ENCODE measurements at places on chromosomes 7 and 10.

DNA sequence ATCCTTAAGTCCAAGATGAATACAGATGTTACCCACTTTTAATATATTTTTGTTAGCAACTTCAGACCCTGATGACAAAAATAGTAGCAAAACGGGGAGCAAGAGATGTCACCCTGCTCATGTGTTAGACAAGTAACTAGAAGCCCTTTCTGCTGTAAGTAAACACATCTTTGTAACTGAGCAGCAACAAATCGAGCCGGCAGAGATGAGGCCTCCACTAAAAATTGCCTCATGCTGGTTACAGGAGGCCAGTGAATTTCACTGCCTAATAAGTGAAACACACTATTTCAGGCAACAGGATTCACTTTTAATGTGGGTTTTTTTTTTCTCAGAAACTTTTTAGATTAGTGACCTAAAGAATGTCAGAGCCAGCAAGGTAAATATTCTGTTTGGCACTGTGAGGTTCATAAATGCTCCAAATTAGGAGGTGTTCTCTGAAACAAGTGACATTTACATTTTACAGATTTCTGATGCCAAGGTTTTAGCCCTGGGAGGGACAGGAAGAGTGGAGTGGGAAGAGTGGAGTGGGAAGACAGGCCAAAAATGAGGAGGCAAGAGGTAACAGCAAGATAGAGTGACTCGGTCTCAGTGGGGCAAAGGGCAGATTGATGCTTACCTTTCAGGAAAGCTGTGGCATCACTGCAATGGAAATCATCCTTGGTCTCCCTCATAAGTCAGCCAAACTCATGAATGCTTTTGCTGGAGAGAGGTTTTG lies 53.6 kb upstream of the LRRC17 start:
- DNase-seq = no peak

GRCh38 chr7:102279537-102280400 lies 6.9 kb upstream of the SH2B2 start:
- DNase-seq = peak; percentile 33

DNA sequence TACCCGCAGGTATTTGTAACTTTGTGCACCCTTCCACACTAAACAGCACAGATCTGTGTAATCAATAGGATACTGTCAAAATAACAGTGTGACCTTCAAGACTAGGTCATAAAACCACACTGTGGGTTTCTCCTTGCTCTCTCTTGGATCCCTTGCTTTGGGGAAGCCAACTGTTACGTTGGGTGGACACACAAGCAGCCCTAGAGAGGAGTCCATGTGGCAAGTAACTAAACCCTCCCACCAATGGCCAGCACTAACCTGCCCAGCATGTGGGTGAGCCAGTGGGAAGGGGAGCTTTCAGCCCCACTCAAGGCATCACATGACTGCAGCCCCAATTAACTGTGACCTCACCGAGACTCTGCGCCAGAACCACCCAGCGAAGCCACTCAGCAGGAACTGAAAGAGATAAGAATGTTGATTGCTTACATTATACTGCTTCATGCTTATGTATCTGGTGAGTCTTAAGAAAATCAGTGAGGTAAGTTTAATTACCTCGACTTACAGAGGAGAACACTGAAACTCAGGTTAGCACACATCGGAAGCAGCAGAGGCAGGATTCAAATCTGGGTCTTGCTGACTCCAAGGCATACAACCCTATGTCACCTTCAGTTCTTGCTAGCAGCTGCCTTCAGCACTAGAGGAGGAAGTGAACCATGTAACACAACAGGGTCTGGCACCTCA lies 9.4 kb upstream of the ZC3HAV1 start:
- no peak for DNase-seq

DNA sequence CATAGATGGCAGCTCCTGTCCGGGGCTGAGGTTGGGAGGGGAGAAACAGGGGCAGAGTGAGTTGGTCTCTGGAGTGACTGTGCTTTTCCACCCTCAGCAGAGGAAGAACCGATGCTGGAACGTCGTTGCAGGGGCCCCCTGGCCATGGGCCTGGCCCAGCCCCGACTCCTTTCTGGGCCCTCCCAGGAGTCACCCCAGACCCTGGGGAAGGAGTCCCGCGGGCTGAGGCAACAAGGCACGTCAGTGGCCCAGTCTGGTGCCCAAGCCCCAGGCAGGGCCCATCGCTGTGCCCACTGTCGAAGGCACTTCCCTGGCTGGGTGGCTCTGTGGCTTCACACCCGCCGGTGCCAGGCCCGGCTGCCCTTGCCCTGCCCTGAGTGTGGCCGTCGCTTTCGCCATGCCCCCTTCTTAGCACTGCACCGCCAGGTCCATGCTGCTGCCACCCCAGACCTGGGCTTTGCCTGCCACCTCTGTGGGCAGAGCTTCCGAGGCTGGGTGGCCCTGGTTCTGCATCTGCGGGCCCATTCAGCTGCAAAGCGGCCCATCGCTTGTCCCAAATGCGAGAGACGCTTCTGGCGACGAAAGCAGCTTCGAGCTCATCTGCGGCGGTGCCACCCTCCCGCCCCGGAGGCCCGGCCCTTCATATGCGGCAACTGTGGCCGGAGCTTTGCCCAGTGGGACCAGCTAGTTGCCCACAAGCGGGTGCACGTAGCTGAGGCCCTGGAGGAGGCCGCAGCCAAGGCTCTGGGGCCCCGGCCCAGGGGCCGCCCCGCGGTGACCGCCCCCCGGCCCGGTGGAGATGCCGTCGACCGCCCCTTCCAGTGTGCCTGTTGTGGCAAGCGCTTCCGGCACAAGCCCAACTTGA lies 2.7 kb downstream of the REPIN1 start:
- DNase-seq = no peak

GRCh38 chr10:96319754-96320474 lies 15.7 kb downstream of the DNTT start:
- no peak for DNase-seq

- DNase-seq = no peak
These were observed 469.5 kb upstream of the ZMIZ1 start for GRCh38 chr10:78599122-78599853.

DNA sequence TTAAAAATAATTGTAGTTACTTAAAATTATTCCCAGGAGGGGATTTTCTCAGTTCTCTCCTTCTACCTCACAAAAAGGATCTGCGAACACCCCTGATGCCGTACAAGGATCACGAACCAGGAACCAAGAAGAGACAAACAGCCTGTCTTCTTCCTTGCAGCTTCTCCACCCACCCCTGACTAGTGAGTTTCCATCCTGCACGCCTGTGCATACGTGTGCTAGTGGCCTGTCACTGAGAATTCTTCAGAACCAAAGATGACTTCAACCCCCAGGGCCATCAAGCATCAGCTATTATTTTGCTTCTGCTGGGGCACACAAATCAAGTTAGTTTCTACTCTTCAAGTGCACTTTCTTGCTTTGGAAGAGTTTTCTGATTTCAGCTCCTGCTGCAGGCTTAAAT lies 175.5 kb upstream of the KLF6 start:
- DNase-seq = no peak

- DNase-seq = no peak
These were observed 64.1 kb upstream of the MSRB2 start for GRCh38 chr10:23031318-23031717.

- no peak for DNase-seq
These were observed 283.7 kb downstream of the ZEB1 start for GRCh38 chr10:31602541-31603234.

GRCh38 chr10:27982875-27983543 lies 15.9 kb downstream of the ODAD2 start:
- DNase-seq = no peak

- DNase-seq = no peak
These were observed 84.5 kb downstream of the DIP2C start for GRCh38 chr10:604716-605631.

DNA sequence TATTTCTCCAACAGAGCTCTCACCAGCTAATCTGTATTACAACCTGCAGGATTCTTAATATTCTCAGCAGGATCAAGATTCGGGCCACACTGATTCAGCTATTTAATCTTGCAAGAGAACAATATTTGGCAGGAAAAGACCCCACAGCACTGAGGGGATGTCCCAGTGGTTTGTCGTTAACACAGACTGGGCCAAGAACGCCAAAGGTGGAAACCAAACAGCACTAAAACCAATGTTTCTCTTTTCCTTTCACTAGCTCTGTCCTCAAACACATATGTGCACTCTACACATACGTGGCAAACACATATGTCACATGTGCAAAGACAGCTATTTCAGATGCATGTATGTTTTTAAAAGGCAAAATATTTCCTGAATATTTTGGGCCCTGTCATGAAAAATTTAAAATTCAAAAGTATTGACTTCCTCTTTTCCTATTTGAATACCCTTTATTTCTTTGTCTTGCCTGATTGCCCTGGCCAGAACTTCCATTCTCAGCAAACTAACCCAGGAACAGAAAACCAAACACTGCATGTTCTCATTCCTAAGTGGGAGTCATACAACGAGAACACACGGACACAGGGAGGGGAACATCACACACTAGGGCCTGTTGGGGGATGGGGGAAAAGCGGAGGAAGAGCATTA lies 51.7 kb upstream of the NEBL start:
- no peak for DNase-seq

- no peak for DNase-seq
These were observed 20.0 kb downstream of the ARHGAP21 start for GRCh38 chr10:24703700-24704099.

DNA sequence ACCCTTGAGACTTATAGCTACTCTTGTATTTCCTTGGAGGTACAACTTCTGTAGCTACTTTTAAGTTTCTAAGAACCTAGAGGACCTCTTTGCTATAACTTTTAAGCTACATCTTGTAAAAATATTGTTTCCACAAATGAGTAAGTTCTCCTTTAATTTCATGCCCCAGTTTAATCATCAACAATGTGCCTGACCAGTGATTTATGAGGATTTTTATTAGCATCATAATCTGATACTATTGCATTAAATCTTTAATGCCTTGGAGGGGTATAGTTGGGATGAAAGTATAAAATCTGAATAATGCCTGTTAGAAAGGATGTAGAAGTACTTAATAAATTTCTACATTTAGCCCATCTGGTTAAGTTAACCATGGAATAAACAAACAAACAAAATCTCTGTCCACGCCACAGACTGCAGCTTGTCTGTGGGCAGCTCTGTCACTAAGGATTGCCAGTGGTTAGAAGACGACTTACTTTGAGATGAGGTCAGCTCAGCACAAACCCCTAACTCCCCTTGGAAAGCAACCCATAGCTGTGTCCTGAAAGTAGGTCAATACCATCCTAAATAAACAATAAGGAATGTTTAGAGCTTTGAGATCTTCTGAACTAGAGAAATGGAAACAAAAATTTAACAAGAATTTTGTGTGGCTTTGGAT lies 18.3 kb downstream of the UBE2D1 start:
- DNase-seq = no peak

GRCh38 chr7:38413784-38414183 lies 140.3 kb upstream of the TARP start:
- no peak for DNase-seq

DNA sequence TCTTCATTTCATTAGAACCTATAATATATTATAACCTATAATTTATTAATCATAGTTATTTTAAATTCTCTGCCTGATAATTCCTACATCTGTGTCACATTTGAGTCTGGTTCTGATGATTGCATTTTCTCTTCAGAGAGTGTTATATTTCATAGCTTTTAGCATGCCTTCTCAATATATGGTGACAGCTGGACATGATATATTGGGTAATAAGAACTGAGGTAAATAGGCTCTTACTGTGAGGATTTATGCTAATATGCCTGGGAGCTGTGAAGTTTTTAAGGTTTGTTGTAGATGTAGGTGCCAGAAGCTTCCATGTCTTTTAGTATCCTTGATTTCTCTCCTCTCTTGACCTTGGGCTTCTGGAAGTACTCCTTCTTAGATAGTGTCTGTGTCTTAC lies 325.9 kb upstream of the SEMA3D start:
- no peak for DNase-seq

DNA sequence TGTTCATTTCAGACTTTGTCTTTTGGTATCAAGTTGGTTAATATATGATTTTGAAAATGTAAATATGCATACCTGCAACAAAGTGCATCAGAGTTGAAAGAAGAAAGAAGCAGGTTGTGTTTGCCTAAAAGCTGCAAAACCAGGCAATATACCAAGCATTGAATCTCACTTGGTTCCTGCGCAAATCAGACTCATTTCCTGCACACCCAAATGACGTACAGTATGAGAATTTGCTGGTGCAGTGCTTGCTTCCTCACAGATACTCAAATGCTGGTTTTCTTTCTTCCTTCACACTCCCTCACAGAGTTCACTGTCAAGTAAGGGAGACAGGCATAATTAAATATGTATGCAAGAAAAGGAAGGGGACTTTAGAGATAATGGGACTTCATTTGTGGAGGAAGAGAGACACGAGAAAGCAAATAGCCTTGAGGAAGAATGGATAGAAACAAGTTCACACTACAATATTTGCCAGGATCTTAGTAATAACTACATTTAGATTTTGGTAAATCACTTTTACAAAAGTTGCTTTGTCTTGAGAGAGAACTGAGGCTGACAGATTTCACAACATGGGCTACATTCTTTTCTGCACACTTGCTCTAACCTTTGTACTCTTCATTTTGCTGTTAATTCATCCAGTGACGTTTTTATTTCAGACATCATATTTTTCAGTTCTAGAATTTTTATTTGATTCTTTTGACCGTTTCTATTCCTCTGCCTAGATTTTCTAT lies 56.9 kb upstream of the AOAH start:
- DNase-seq = no peak

- no peak for DNase-seq
These were observed 48.4 kb upstream of the GTF2IRD1 start for GRCh38 chr7:74405191-74405898.

GRCh38 chr7:47832105-47832715 lies 116.1 kb downstream of the PKD1L1 start:
- no peak for DNase-seq

DNA sequence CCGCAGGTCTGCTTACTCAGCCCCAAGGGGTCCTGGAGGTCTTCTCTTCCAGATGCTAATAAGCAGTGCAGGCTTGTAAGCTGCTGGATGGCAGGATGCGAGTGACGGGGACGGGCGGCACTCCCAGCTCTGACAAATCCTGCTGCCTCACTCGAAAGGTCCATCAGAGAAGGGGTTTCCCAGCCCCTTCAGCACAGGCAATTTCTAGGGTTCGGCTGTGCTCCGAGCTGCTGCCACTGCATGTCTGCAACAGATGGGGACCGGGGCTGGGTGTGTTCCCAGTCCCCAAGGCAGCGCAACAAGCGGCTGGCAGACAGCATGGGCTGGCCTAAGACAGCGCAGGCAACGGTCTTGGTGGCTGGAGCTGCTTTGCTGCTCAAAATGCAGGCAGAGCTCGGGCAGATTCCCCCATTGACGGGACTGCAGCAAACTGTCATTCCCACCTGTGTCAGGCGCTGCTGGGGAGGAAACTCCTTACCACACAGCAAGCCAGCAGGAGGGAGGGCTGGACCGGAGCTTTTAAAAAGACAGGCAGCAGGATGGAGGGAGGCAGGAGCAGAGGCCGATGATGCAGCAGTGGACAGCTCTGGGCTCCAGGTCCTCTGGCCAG lies 62.4 kb downstream of the PRKAG2 start:
- no peak for DNase-seq

- no peak for DNase-seq
These were observed 7.4 kb downstream of the SLC29A3 start for GRCh38 chr10:71326464-71326881.

DNA sequence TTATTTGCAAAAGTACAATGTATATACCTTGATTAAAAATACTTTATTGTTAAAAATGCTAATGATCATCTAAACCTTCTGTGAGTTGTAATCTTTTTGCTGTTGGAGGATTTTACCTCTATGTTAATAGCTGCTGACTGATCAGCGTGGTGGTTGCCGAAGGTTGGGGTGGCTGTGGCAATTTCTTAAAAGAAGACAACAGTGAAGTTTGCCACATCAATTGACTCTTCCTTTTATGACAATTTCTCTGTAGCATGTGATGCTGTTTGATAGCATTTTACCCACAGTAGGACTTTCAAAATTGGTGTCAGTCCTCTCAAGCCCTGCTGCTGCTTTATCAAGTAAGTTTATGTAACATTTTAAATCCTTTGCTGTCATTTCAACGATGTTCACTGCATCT lies 16.9 kb upstream of the ENTPD1 start:
- no peak for DNase-seq

All from effector memory CD4-positive, alpha-beta T cell (primary cell).